ENCODE measurements at places on chromosomes 3 and 15.

GRCh38 chr3:23294770-23295387 lies 91.8 kb downstream of the UBE2E2 start:
- no peak for DNase-seq

DNA sequence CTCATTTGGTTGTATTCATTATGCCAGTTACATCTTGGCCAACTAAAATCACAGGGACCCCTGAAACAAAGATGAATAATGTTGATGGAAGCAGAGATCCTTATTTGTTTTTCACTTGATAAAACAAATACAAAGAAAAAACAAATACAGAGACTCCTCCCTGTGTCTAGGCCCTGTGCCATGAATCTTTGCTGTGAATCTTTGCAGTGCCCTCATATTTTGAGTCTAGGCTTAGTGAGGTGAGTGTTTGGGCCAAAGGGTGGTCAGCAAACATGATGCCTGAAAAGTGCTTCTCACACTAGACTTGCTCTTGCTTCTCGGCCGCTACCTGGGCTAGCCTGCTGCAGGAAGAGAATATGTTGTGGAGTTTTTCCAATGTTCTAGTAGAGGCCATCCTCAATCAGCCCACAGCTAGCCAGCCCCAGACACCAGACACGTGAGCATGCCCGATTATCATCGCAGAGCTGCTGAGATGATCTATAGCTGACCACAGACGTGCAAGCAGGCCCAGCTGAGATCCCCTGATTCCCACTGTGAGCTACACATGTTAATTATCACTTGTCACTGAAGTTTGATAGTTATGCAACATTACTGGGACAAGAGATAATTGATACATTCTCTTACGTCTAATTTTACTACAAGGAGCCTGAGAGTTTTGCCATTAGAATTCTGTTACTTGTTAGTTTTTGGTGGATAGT lies 191.4 kb downstream of the THRB start:
- DNase-seq = no peak

GRCh38 chr15:80776420-80777045 lies 2.6 kb upstream of the CEMIP start:
- peak; percentile 35 for DNase-seq

GRCh38 chr3:25362118-25362517 lies 65.9 kb upstream of the RARB start:
- DNase-seq = no peak

DNA sequence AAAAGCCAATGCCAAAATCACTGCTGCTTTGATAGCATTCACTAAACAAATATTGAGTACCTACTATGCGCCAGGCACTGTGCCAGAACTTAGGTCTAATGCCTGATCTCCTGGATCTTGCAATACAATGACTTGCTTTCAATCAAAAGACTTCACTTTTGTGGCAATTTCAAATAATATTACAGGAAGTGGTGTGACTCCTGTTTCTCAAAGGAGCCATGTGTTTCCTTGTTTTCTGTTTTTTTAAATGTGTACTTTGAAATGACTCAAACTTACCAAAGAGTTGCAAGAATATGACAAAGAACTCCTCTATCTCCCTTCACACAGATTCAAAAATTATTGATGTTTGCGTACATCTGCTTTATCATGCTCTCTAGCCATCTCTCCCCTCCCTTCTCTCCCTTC lies 18.3 kb downstream of the OSBPL10 start:
- no peak for DNase-seq

DNA sequence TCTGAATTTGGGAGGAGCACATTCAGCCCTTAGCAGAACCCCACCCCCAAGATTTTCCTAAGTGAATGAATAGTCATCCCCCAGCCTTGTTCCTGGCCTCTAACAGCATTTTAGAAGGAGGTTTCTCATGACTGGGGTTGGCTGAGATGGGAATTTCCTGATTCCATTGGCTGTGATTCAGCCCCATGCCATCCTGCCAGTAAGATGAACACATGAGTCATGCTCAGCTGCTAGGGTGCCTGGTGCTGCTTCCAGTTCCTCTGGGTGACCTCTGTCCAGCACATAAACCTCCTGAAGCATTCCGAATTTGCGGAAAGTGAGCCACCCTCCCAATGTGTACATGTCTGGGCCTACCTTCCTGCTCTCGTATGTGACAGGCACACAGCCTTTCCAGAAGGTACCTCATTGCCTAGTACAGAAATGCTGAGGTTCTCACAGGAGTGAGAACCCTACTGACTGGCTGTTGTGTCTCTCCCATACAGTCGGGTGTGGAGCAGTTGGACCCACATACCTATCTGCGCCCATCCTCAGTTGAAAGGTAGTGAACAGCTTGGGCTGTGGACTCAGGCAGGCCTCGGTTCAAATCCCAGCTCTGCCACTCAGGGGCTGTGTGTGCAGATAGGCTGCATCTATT lies 91.7 kb downstream of the APBA2 start:
- DNase-seq = no peak

- no peak for DNase-seq
Measured at GRCh38 chr3:58287354-58287753, 18.7 kb upstream of the RPP14 start.

DNA sequence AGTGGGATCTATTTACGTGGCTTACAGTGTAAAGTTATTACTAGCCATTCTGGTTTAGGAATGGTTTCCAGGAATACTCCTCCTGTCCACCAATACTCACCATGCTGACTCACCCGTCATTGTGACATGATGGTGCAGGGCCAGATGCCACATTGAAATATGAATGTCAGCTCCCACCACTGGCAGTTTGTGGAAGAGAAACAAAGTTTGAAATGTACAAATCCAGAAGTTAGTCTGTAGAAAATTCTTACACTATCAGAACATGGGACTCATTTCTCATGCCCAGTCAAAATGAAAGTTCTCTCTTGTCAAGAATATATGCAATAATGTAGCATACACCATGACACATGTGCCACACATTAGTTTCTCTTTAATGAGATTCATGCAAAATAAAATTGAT lies 14.4 kb upstream of the TSPAN3 start:
- no peak for DNase-seq

DNA sequence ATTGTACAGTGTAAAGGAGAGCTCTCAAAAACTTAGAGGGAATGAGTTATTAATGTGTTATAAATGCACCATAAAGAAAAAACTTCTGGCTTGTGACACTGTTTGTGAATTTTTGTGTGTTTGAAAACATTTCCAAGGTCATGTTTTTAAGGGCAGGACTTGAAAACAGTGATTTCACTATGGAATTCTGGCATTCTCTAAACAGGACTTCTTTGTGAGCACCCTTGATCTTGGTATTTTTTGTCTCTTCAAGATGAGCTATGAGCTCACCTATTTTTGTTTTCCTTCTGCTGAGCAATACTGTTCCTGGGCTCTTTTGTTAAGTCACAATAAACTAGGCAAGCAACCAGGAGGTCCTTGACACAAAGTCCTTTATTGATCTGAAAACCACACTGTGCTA lies 284.4 kb downstream of the RBMS3 start:
- DNase-seq = no peak

GRCh38 chr3:163785693-163786092 lies 1292.6 kb downstream of the SI start:
- DNase-seq = no peak

GRCh38 chr15:85125056-85125661 lies 143.5 kb downstream of the PDE8A start:
- DNase-seq = no peak

Measured in central memory CD4-positive, alpha-beta T cell (primary cell).